Stomach (tissue), 19 donors: ENCODE measurements at places on chromosomes 5 and 9.

GRCh38 chr5:132714456-132715307 is 22.7 kb downstream of the KIF3A start:
- H3K27me3 ChIP-seq = no peaks in the 10 kb centered on the region
- H3K36me3 ChIP-seq = peaks cover 13% of the 10 kb centered on the region
- no peak overlapping the region for H3K4me3 ChIP-seq
- H3K27ac ChIP-seq = no peak overlapping the region
- H3K4me1 ChIP-seq = no peaks in the 10 kb centered on the region
- DNase-seq = peak; percentile 11

DNA sequence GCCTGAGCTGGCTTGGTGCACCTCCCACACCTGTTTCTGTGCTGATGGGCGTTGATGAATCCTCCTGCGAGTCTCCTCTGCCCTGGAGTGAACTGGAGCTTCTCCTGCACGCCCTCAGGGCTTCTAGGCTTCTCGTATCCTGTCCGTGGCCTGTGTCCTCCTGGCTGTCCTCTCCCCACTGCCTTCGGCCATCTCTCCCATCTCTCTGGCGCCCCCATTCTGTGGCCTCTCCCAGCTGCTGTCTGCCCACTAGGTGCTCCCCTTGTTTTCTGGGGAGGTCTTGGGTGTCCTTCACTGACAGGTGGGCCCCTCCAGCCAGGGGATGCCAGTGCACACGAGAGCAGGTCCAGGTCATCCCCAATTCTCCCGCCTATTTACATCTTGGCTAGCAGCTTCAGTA is 28.8 kb downstream of the AHRR start:
- H3K36me3 ChIP-seq = no peaks in the 10 kb centered on the region
- DNase-seq = no peak
- H3K27me3 ChIP-seq = no peaks in the 10 kb centered on the region
- no peaks in the 10 kb centered on the region for H3K4me1 ChIP-seq

GRCh38 chr9:34612788-34613390 is 992 bp upstream of the RPP25L start:
- H3K27ac ChIP-seq = no peak overlapping the region
- DNase-seq = peak; percentile 78
- H3K27me3 ChIP-seq = no peaks in the 10 kb centered on the region
- H3K4me3 ChIP-seq = peak overlapping the region; percentile 57
- H3K4me1 ChIP-seq = peaks cover 21% of the 10 kb centered on the region

- no peak for DNase-seq
- H3K27me3 ChIP-seq = no peaks in the 10 kb centered on the region
- no peak overlapping the region for H3K27ac ChIP-seq
- no peaks in the 10 kb centered on the region for H3K36me3 ChIP-seq
- H3K4me3 ChIP-seq = no peak overlapping the region
Measured at GRCh38 chr5:14929293-14930065, 57.9 kb upstream of the ANKH start.

GRCh38 chr5:81162501-81162900 is 70.6 kb upstream of the CKMT2 start:
- no peak overlapping the region for H3K4me3 ChIP-seq
- no peak overlapping the region for H3K27ac ChIP-seq
- no peak for DNase-seq
- no peaks in the 10 kb centered on the region for H3K4me1 ChIP-seq
- H3K27me3 ChIP-seq = no peaks in the 10 kb centered on the region

- DNase-seq = no peak
- no peaks in the 10 kb centered on the region for H3K27me3 ChIP-seq
- H3K4me1 ChIP-seq = no peaks in the 10 kb centered on the region
- peaks cover 71% of the 10 kb centered on the region for H3K36me3 ChIP-seq
- no peak overlapping the region for H3K27ac ChIP-seq
- no peak overlapping the region for H3K4me3 ChIP-seq
Measured at GRCh38 chr5:61532983-61533382, 200.9 kb downstream of the ZSWIM6 start.

GRCh38 chr5:157186309-157187045 is 5.8 kb downstream of the ITK start:
- no peaks in the 10 kb centered on the region for H3K36me3 ChIP-seq
- H3K27ac ChIP-seq = no peak overlapping the region
- H3K4me3 ChIP-seq = no peak overlapping the region

- H3K4me3 ChIP-seq = no peak overlapping the region
- no peaks in the 10 kb centered on the region for H3K36me3 ChIP-seq
- DNase-seq = peak; percentile 23
- H3K4me1 ChIP-seq = peaks cover 3% of the 10 kb centered on the region
- no peak overlapping the region for H3K27ac ChIP-seq
Measured at GRCh38 chr5:167950126-167950721, 341.2 kb upstream of the WWC1 start.

DNA sequence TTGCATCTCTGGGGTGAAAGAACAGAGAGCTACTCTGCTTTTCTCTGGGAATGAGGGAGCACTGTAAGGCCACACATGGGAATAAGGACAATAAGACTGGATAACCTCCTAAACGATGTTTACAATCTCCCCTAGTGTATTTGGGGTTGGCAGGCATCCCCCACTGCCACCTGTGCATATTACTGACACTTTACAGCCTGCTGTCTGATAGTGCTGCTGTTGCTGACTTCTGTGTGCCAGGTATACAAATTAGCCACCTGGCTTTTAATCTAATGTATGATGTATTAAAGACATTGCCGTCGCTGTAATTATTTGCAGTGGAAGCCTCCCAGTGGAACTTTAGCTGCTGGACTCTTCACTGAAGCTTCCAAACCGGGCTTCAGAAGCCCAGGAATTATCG is 4.4 kb upstream of the SHISAL2B start:
- peaks cover 12% of the 10 kb centered on the region for H3K27me3 ChIP-seq
- no peak for DNase-seq
- H3K27ac ChIP-seq = no peak overlapping the region
- no peak overlapping the region for H3K4me3 ChIP-seq
- peaks cover 8% of the 10 kb centered on the region for H3K4me1 ChIP-seq

DNA sequence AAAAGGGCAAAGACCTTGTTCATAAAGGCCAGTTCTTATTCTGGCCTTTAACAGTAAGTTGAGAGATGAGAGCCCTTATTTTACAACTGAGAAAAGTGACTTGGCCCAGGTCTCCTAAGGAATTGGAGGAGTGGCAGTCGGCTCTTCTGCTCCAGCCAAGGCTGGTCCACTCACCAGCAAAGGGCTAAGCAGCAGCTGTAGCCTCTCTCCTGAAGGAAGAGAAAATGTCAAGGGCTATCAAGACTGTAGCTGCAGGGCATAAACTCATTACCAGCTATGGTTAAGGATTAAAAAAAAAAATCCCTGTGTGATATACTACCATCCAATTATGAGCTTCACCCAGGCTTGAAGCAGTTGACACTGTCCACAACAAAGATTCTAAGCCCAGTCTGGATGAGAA is 138.6 kb upstream of the RAD23B start:
- H3K4me3 ChIP-seq = no peak overlapping the region
- H3K27ac ChIP-seq = no peak overlapping the region
- H3K36me3 ChIP-seq = no peaks in the 10 kb centered on the region
- no peaks in the 10 kb centered on the region for H3K27me3 ChIP-seq
- no peak for DNase-seq

DNA sequence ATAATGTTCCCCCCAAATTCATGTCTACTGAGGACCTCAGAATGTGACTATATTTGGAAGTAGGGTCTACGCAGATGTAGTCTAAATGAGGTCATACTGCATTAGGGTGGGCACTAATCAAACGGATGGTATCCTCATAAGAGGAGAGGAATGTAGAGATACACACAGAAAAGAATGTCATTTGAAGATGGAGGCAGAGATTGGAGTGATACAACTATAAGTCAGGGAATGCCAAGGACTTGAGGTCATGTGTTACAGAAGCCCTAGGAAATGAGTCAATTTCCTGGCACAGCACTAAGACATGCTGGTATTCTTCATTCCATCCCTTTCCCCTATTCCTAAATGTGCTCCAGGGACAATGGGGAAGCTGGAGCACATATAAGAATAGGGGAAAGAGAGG is 758 bp upstream of the PDCD1LG2 start:
- no peak overlapping the region for H3K4me3 ChIP-seq
- no peak overlapping the region for H3K27ac ChIP-seq
- no peak for DNase-seq
